ENCODE measurements at places on chromosomes 3 and 15.
A peak's percentile ranks its signal among the peaks of the same experiment; 100 is the strongest.

DNA sequence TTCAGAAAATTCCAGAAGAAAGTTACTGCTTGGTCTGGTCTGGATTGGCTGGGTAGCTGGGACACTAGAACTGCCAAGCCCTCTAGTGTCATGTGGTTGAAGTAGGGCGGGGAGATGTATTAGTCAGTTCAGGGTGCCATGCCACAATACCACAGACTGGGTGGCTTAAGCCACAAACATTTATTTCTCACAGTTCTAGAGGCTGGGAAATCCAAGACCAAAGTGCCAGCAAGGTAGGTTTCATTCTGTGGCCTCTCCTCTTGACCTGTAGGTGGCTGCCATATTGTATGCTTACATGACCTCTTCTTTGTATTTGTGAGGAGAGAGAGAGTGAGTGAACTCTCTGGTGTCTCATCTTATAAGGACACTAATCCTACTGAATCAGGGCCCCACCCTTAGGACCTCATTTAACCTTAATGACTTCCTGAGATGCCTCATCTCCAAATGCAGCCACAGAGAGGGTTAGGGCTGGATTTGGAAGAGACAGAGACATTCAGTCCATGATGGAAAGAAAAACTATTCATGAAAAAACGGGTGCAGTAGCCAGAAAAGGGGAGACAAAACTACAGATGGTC, 18.1 kb upstream of the ZSCAN2 start:
- DNase-seq, result no peak

DNA sequence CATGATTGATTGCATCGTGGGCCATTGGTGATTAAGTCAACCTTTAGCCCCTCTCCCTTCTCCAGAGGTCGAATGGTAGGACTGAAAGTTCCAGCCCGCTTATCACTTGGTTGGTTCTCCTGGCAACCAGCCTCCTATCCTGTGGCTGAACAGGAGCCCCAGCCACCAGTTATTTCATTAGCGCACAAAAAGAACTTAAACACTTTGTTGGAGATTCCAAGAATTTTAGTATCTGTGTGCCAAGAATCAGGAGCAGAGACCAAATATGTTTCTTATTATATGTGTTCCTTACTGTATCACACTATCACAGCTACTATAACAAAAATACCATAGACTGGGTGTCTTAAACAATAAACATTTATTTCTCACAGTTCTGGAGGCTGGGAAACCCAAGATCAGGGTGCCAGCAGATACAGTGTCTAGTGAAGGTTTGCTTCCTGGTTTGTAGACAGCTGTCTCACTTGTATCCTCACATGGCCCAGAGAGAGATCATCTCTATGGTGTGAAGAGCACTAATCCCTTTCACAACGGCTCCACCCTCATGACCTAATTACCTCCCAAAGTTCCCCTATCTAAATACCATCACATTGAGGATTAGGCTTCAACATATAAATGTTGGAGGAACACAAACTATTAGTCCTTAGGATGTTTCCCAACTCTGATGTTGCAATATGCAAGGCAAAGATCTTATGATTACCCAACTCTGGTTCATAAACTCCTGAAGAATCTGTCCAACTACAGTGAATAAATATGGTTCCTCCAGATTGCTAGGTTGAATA, 30.5 kb upstream of the APH1B start:
- no peak for DNase-seq

DNA sequence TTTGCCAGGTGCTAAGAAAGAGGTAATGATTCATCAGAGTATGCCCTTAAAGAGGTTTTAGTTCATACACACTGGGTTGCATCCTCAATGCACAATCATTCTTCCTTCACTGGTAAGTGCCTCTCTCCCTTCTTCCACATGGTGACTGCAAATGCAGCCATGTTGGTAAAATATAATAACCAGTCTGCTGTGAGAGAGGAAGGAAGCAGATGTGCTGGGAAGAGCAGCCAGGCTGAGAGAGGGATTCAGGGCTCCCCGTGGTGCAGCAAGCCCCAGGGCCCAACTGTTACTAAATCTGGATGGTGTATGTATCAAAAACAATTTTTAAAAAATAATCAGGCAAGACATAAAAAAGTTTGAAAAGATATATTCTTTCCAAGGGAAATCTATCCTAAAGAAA, 498.1 kb downstream of the MAGI1 start:
- DNase-seq, result no peak

- DNase-seq, result peak; percentile 8
These were observed 227.8 kb upstream of the LYSMD4 start for GRCh38 chr15:99961011-99961441.

DNA sequence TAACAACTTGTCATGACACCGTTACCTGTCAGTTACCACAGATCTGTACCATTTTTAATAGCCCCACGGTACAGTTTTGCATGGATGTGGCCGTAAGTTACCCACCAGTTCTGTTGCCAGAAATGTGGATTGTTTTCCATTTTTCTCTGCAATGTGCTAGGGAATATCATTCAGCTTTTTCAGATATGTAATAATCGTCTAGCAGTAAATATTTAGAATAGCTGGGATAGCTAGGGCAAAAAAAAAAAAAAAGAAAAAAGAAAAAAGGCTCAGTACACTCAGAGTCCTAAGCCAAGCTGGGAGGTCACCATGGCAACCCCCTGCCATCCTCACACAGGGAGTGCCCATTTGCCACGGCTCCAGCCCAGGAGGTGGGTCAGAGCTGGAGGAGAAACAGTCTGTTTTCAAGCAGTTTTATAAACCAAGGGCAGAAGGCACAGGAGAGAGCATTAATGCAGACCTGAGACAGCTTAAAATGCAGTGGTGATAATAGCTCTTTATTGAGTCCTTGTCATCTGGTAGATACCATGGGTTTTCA, 25.2 kb downstream of the PAQR5 start:
- no peak for DNase-seq

GRCh38 chr3:39752019-39752637, 57.3 kb upstream of the MYRIP start:
- DNase-seq, result no peak
